Left renal cortex interstitium (tissue), 4 donors: ENCODE measurements at places on chromosomes 3 and 15. TPM values are rescaled to one million over a fixed set of nuclear protein-coding genes. Genes with fewer than 3 reads are reported as not detected.

The SIN3A gene
- 55.2 TPM for polyA plus RNA-seq

GRCh38 chr15:29044503-29044901, 158.7 kb downstream of the APBA2 start:
- no peak for DNase-seq

GRCh38 chr15:70436428-70436827, 326.9 kb downstream of the UACA start:
- no peak for DNase-seq

The DUOX2 gene
- polyA plus RNA-seq: 0.03 TPM

- no peak for DNase-seq
Measured at GRCh38 chr3:164174059-164174458, 904.2 kb downstream of the SI start.

GRCh38 chr3:61637088-61638051, 76.0 kb downstream of the PTPRG start:
- no peak for DNase-seq

DNA sequence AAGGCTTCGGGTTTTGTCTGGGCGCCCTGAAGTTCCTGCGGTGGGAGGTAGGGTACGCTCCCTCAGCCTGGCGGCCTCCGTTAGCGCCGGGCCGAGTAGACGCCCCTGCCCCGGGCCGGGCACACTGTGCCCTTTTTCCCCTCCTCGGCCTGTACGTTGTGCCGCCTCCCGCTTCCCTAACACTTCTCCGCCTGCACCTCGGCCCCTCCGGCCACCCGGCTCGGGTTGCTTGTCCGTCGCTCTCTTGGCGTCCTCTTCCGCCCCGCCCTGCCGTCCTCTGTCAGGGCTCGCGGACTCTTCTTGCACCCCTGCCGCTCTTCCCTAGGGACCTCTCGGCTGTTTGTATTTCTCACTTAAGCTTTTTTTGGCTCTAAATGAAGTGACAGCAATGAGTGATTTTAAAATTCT, 384 bp downstream of the KNL1 start:
- DNase-seq: no peak

DNA sequence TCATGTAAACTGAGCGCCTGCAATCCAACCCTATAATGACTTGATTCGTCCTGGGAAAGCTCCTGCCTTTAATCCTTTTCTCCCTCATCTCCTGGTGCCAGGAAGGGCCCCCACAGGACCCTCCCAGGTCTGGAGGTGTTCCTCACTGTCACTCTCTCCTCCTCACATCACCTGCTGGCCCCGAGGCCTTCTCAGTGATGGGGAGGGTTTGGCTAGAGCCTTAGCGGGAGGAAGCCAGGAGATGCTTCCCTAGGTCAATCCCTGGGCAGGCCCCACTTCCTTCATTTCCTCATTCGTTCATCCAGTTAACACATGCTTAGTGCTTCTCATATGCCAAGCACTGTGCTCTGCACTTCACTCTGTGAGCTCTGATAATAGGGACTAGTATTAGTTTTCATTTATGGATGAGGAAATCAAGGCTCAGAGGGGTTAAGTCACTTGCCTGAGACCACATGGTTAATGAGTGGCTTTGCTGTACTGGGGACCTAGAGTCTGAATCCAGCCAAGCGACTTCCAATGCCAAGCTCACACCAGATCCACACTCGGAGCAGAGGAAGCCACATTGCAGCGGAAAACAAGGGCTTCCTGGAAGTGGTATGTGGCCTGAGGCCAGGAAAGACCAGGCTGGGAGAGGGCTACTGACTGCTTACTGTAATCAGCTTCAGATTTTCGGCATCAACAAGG, 50.3 kb upstream of the CHRNB4 start:
- no peak for DNase-seq

The EPHA3 gene
- polyA plus RNA-seq: 5.1 TPM
